ENCODE measurements at places on chromosomes 12 and 14. TPM values are rescaled to one million over a fixed set of nuclear protein-coding genes. Genes with fewer than 3 reads are reported as not detected.

Gene OR6C2
- not detected for total RNA-seq

DNA sequence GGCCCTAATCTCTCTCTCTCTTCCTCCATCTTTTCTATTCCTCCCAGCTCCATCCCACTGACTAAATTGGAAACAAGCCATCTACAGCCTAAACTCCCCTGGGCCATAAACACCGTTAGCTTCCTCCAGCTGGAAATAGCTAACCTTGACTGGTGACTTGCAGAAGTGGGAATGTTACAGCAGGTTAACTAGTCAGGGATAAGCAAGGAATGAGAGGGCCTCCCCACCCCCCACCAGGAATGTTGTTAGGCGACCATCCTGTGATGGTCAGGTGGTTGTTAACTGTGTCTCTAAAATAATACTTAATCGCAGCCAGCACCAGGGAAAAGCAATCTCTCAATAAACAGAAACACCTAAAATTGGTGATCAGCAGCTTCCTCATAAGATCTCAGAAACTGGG, 40.8 kb downstream of the MIS18BP1 start:
- DNase-seq: no peak

DNA sequence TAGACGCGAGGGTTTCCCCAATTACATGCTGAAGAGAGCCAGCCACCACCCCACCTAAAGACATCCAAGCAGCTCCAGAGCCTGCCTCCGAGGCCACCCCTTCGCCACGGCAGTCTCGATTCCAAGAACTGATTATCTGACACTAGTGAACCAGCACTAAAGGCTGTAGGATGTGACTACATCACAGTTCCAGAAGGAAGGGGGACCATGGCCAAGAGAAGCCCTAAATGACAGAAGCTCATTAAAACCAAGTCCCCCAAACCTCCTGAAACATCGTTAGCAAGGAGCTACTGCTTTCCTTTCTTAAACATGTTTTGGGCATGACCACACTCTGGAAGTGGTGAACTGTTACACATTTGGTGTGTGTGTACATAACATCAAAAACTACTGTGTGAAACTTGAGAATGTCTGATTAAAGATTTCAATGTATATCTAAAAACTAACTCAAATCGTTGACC, 88.2 kb downstream of the DUSP16 start:
- DNase-seq: no peak

GRCh38 chr12:52413202-52413601, 7.1 kb upstream of the KRT82 start:
- no peak for DNase-seq

Gene SERPINA1
- not detected for total RNA-seq

- DNase-seq: no peak
These were observed 218.0 kb downstream of the PPM1H start for GRCh38 chr12:62716866-62717525.

GRCh38 chr12:15924956-15925355, 13.8 kb downstream of the DERA start:
- no peak for DNase-seq

DNA sequence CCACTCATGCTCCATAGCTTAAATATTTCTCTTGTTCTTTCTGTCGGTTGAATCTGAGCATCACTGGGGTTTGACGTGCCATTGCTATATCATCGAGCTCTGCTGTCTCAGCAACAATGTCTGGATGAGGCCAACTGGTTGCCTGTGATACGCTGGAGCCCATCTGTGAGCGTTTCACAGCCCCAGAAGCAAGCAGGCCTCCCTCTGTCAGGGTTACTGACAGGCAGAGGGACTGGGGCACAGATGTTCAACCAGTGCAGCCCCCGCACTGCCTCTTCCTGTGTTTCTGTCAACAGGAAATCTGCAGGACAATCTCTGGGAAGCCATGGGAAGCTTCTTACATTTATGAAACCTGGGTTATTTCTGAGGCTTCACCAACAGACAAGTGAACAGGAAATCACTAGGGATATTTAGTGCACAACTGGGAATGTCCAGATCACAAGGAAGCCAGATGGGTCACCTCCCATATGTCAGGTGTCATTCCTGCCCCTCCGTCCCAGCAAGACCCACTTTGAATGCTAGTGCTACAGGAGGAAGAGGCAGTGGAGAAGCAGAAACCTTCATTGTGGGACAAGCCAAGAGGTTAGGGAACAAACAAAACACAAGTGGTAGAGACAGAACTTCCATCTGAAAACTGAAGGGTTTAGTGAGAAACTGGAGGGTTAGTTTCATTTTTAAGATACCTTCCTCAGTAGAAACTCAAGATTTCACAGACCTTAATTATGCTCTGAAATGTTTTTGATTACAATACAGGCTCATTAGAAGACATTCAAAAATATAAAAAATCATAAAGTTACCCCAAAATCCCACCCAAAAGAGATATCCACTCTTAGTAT, 24.1 kb downstream of the DMAC2L start:
- DNase-seq: no peak

Gene DDX23
- 119 TPM for total RNA-seq

GRCh38 chr12:64080319-64081007, 141.6 kb downstream of the KICS2 start:
- no peak for DNase-seq
